ENCODE measurements at places on chromosomes 5 and 9. TPM values are rescaled to one million over a fixed set of nuclear protein-coding genes. Genes with fewer than 3 reads are reported as not detected.

Gene DTWD2
- 3.5 TPM for total RNA-seq

Gene PCDHB4
- 0.14 TPM for total RNA-seq

Gene CAPSL
- not detected for total RNA-seq

Gene SLC25A51
- total RNA-seq, result 79.5 TPM

Gene BASP1
- total RNA-seq, result 276 TPM

All from smooth muscle cell of bladder (primary cell).